ENCODE measurements at places on chromosomes 5 and 9.

- no peak for DNase-seq
Measured at GRCh38 chr5:109987355-109987754, 297.6 kb downstream of the MAN2A1 start.

DNA sequence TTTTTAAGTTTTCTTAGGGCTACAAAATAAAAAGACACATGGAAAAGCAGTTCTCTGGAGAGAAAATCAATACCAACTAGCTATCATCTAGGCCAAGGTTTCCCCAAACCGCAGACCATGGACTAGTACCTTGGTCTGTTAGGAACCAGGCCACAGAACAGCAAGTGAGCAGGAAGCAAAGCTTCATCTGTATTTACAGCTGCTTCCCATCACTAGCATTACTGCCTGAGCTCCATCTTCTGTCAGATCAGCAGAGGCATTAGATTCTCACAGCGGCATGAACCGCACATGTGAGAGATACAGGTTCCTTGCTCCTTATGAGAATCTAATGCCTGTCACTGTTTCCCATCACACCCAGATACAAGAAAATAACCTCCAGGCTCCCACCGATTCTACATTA lies 1907.6 kb upstream of the ACO1 start:
- DNase-seq, result no peak

DNA sequence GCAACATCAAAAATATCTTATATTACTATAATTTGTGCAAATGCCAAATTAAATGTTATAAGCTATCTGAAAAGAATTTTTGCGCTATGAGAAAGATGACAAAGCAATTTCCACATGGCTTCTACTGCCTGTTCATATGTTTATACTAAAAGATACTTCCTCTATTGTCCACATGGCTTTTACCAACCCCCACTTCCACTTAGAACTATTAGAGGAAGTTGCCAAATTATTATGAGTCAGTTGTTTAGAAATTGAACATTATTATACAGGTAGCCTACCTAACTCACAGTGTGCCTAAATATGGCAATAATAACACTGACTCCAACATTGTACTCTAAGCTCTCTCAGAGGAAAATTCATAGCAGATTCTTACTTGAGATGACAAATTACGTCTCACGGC lies 37.6 kb upstream of the SLC27A6 start:
- peak; percentile 3 for DNase-seq

DNA sequence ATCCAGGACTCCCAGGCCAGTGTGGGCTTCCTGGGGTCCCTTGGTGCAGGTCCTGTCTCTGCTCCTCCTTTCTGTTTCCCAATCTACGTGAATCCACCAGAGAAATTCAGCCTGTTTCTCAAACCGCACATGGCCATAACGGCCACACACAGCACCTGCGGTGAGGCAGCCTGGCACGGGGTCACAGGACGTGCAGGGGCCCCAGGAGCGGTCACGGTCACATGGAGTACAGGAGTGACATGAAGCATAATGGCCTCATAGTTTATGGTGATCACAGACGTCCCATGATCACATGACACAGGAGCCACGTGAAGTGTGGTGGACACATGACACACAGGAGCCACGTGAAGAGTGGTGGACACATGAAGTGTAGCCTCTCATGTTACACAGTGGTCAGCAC lies 248.5 kb upstream of the IRX4 start:
- no peak for DNase-seq

- DNase-seq, result peak; percentile 19
Measured at GRCh38 chr5:140869555-140869886, 764 bp downstream of the PCDHA11 start.

- DNase-seq, result peak; percentile 85
Measured at GRCh38 chr5:120767178-120767820, 303.2 kb downstream of the PRR16 start.

GRCh38 chr5:112063856-112064255 lies 306.9 kb upstream of the NREP start:
- no peak for DNase-seq

DNA sequence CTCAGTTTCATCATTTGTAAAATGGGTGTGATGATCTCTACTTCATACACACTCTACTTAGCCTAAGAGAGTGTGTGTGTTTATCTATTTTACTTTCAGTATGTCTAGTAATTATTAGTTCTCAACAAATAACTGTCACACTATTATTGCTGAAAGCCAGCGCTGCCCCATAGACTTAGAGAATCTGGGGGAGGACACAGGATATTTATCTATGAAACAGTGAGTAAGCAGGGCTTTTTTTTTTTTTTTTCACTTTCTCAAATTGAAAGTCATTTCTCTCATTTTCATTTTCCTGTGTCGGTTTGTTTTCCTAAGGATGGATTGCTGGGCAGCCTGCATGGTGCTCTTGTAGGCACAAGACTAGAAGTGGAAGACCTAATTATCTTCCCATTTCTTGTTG lies 248.4 kb upstream of the RPS23 start:
- DNase-seq, result no peak

GRCh38 chr5:103243665-103244064 lies 14.9 kb upstream of the MACIR start:
- no peak for DNase-seq

DNA sequence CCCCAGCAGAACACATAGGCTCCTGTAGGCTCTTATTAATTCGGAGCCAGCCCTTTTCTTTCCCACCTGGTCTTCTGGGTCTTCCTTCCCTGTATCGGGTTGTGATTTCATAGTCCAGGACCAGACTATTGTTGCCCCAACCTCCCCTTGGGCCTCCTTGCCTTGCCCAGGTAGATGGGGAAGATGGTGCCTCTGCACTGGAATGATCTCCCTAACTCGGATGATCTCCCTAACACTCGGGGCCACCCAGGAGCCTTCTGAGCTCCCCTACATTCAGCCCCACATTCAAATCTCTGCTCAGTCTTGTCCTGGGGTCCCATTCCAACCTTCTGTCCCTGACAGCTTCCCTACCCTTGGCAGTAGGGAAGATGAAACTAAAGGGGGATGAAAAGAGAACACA lies 2.7 kb upstream of the IRF1 start:
- no peak for DNase-seq

DNA sequence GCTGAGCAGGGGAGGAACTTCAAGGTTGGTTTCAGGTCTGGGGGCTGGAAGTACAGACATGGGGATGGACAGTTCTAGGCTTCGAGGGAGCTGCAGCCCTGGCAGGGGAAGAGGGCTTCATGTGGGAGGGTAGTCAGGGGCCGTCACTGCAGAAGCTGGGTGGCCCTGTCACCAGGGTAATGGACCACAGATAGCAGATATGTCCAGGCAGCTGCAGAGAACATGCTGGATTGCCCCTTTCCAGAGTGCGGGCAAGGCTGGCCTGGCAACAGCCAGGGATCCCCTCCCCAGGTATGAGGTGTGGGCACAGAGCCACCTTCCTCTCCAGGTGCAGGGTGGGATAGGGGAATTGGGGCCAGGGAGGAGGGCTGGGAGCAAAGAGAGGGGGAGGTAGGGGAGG lies 206.5 kb downstream of the GADD45G start:
- DNase-seq, result no peak

GRCh38 chr5:27788184-27788583 lies 749.8 kb upstream of the CDH9 start:
- no peak for DNase-seq

DNA sequence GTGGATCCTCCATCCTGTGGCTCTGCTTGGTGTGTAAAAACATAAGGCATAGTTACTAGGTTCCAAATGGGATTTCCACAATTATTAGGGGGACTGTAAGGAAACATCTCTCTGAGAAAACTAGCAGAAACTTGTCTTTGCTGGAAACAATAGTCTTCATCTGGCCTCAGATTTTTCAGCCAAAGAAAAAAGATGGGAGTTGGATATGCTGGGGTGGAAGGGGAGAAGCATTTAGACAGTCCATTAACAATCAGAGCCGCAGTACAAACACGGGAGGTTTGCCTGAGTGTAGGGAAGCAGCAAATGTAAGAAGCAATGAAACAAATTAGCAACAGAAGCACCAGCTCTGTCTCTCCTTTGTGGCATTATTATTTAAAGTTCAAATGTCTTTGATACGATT lies 402.7 kb upstream of the ZNF608 start:
- no peak for DNase-seq

DNA sequence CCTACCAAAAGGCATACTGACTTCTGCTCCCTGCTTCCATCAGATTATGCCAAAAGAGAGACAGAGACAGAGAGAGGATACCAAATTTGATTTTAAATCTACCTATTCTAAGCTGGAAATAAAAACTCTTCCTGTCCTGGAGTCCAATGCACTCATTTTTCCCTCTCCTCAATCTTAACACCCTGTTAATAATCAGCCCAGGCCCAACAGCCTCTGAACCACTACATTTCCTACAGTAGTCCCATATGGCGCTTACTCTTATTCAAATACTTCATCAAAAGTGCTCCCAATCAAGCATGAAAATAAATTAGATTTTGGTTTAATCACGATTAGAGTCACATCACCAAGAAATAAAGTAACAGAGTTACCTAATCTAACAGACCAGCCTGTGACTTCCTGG lies 152.3 kb downstream of the TSSK1B start:
- no peak for DNase-seq

DNA sequence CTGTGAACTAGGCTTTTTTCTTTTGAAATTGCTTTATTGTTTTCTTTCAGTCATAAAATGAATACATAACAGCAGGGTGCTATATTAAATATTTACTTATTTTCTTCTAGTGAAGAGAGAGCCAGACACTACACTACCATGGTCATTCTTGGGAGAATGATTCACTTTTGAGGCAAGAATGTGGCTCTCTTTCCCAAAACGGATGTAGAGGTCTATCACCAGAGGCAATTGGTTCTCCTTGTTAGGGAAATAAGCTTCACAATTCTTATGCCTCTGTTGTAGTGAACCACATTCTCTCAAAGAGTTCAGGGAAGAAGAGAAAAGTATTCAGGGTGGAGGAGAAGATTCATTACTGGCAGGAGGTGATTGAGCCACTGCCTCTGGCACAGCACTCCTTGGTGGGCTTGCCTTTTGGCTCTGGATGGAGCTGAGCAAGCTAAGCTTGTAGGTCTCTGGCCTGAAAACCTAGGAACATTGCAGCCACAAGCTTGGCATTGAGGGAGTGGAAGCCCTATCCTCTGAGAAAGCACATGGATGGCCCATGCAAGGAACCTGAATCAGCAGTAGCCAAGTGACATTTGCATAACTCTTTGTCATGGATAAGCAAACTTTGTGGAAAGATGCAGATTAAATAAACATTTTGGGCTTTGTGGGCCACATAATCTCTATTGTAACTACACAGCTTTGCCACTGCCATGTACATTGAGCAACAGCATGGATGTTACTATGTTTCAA lies 179.0 kb upstream of the TNC start:
- no peak for DNase-seq

- no peak for DNase-seq
Measured at GRCh38 chr5:178820001-178820400, 39.8 kb upstream of the ZNF354B start.

DNA sequence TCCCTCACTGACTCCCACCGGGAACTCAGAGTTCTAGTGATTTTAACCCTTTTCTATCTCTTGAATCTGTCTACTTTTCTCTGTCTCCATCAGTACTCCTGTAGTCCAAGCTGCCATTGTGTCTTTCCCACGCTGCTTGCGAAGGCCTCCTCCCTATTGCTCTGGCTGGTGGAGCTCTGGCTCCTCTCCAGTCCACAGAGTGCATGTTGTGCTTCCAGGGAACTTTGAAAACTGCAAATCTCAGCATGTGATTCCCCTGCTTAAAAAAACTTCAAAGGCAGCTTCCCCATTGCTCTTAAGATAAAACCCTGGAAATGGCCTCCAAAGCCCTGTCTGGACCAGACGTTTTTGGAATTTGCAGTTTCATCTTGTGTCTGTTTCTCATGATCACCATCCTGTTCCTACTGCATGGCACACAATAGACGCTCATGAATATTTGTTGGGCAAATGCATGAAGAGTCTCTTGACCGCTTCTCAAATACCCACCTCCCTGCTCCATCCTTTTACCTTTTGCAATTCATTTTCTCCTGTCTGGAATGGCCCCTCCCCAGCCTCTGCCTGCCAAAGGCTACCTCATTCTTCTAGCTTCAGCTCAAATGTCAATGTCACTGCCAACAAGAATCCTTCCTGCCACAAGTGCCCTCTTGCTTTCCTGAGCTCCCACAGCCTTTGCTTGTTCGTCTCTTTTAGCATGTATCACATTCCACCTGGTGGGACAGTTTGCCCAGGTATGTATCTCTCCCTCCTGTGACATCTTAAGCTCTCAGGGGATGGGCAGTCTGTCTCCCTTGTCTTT lies 293.2 kb downstream of the ARHGAP26 start:
- DNase-seq, result peak; percentile 74

DNA sequence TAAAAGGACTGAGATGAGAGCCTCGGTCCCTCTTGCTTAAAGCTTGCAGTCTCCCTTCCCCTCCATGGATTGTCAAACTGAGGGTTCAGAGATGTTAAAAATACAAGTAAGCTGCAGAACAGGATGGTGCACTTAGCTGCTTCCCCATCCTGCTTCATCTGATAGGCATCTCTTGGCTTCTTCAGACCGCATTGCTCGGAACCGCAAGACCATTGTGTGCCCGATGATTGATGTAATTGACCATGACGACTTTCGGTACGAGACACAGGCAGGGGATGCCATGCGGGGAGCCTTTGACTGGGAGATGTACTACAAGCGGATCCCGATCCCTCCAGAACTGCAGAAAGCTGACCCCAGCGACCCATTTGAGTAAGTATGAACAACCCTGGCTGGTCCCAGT lies 65.5 kb upstream of the SAP30L start:
- DNase-seq, result no peak

- DNase-seq, result no peak
Measured at GRCh38 chr5:179051784-179052183, 8.4 kb upstream of the ZNF354C start.

- peak; percentile 94 for DNase-seq
Measured at GRCh38 chr9:134602547-134603362, 38.8 kb upstream of the COL5A1 start.

DNA sequence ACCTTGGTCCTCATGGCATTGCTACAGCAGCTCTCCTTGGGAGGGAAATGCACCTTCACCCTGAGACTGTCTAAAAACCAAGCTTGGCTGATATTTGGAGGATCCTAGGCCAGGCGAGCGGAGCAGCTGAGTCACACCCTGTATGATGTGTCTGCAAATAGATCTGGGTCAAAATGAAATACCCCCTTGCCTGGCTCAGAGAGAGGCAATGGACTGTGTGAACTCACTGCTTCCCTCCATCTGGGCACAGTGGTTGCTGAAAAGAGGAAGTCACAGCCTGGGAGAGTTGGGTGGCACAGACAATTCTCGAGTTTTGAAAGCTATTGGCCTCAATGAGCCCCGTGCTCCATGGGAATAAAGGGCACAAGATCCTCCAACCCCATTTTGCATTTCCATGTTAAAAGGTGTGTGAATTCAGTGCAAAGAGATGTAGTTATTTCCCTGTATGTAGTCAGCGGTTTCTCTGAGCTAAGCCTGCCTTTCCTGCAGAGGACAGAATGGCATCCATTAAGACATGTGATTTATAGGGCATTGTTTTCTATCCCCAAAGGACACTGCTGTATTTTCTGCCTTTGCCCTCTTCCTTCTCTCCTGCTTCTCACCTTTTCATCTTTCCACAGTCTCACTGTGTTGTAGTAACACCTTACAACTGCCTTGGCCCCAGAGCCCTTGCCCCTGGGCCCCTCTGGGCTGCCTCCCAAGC lies 177.2 kb downstream of the GADD45G start:
- DNase-seq, result peak; percentile 26
